ENCODE measurements at places on chromosomes 7 and 10. TPM values are rescaled to one million over a fixed set of nuclear protein-coding genes. Genes with fewer than 3 reads are reported as not detected.

GRCh38 chr7:106054156-106054910 is 57.8 kb downstream of the SYPL1 start:
- DNase-seq, result no peak

- no peak for DNase-seq
These were observed 70.1 kb downstream of the CREB3L2 start for GRCh38 chr7:137931823-137932222.

GRCh38 chr10:11167233-11167966 is 149.7 kb downstream of the CELF2 start:
- no peak for DNase-seq

DNA sequence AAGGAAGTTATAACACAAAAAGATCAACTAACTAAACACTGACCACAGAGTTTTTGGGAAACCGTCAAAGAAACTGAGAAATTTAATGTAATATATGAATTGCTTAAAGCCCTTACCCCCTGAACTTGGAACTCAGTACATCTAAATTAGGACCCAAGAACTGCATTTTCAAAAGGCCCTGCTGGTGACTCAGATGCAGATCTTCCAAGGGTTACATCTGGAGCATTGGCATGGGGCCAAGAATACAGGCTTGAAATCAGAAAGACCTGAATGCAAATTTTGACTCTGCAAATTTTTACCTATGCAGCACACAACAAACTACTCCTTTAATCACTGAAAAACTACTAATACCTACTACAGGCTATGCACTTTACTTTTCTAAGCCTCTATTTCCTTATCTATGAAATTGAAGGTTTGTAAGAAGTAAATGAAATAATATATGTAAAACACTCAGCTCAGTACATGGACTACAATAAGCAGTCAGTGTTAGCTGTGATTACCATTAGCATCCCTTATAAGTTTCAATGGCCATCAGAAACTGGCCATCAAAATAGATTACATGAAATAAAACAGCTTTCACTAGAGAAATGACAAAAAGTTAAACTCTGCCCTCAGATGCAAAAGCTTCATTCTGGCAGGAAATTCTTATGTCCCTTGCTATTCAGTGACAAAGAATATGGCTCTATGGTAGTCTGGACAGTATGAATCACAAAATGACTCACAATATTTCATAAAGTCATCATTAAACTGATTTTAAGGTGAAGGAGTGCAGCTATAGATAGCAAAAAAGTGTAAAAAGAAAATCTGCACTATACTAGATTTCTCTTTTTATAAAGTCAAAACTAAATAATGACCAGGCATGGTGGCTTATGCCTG is 43.6 kb downstream of the NSUN6 start:
- peak; percentile 41 for DNase-seq

- no peak for DNase-seq
These were observed 75.3 kb upstream of the C7orf33 start for GRCh38 chr7:148515237-148515636.

DNA sequence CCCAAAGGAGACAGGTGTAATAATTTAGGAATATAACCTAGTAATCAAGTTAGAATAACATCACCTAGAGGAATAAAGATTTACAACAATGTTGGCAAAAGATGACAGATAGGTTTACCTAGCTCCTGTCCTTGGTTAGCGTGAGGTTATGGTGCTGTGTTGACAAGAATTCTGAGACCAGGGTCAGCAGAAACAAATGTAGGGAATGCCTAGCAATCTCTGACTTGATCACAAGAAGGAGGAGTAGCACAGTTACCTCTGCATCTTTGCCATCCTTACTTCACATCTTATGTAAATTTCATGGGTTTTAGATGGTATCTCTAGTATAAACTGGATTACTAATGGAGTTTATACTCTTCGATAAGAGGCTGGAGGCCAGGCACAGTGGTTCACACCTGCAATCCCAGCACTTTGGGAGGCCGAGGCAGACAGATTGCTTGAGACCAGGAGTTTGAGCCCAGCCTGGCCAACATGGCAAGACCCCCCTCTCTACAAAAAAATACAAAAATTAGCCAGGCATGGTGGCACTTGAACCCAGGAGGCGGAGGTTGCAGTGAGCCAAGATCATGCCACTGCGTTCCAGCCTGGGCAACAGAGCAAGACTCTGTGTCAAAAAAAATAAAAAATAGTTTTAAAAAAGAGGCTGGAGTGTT is 37.1 kb downstream of the REEP3 start:
- DNase-seq, result no peak

GRCh38 chr10:72862957-72863356 is 30.6 kb upstream of the OIT3 start:
- no peak for DNase-seq

DNA sequence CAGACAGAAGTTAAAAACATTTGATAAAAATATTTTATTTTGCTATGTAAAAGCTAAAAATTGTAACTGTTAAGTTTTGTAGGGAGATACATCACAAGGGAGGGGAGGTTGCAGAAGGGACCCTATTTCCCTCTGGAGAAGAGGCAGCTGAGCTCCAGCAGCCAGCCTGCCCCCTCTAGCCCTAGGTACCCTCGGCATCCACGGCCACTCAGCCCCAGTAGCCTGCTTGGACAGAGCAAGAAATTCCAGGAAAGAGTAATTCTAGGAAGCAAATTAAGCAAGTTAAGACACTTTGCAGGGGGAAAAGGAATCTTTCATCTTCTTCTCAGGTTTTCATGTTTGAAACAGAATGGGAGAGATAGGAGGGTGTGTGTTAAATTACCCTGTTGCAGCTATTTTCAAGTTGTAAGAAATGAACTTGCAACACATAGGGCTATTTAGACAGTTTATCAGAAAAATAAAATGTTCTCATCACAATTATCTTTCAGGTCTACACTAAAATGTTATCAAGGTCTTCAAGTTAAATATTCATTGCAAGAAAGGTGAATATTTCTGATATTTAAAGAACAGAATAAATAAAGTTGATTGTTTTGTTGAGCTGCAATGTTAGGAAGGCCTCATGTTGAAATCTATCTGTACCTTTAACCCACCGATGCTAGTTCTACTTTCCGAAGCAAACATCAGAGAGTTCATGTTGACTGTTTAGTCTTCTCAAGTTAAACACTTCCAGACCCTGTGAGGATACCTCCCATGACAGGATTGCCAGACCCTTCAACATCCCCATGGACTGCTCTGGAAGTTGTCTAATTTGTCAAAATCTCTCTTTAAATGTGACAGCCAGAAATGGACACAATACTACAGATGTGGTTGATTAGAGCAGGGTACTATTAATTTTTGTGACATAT is 5.5 kb downstream of the SGCE start:
- DNase-seq, result peak; percentile 24

GRCh38 chr10:130652544-130652943 is 516.4 kb downstream of the GLRX3 start:
- no peak for DNase-seq

ZNF746 gene
- not detected for polyA plus RNA-seq

DNA sequence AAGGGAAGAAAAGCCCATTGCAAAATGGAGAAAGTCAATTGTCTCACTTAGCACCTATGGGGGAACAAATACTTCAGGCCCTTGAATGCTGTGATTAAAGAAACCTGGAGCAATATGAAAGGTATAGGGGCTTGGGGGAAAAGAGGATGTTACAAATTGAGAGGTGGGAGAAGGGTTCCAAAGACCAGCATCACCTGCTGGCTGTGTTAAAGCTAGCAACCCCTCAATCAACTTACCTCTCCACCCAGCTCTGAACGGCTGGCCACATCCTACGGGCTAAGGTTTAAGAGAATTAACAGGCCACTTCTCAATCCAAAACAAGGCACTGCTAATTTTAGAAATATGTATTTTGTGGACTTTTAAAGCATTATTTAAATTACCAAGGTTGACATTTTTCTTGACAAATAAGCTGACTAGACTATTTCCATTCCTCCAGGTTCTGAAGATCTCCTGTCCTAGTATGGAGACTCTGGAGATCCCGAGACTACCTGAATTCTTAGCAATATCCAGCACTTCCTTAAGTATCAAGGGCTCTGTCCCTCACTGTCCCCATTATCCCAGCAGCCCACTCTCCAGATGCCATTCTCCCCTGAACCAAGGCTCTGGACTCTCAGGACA is 976 bp upstream of the H2BK1 start:
- DNase-seq, result no peak

ZNF365 gene
- polyA plus RNA-seq, result 0.23 TPM

UNC5B gene
- 11.1 TPM for polyA plus RNA-seq

DNA sequence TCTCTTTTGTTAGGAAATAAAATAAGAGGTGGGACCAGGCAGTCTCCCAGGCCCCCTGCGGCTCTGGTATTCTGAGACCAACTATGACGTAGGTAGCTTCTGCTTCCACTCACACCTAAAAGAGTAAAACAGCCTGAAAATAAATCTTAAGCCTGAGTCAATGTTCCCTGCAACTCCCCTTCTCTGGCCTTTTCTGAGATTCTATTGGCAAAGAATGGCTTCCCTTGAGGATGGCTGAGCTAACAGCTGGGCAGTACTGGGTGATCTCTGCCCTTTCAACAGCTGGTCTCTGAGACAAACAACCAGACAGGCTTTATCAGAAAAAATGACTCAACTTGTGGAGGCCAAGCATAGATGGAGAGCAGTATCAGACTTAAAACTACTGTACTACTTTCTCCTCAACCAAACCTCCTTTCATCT is 58.7 kb downstream of the CREB3L2 start:
- peak; percentile 57 for DNase-seq

- no peak for DNase-seq
These were observed 148.2 kb downstream of the CELF2 start for GRCh38 chr10:11165591-11166543.

DNA sequence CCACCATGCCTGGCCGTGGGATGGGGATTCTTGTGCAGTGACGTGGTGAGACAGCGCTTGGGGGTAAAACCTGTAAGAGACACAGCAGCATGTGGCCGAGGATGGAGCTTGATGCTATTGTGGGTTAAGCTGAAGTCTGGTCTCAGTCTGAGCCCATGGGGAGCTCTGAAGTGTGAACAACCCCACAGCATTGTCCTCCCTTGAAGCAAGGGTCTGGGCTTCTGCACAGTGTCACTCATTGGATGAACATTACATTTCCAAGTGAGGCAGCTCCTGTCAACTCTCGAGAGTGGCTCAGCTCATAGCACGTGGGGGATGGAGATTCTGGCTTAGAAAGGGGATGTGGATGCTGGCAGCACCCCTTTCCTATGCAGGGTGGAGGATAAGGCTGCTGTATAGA is 32.2 kb upstream of the ZNF438 start:
- no peak for DNase-seq

DNA sequence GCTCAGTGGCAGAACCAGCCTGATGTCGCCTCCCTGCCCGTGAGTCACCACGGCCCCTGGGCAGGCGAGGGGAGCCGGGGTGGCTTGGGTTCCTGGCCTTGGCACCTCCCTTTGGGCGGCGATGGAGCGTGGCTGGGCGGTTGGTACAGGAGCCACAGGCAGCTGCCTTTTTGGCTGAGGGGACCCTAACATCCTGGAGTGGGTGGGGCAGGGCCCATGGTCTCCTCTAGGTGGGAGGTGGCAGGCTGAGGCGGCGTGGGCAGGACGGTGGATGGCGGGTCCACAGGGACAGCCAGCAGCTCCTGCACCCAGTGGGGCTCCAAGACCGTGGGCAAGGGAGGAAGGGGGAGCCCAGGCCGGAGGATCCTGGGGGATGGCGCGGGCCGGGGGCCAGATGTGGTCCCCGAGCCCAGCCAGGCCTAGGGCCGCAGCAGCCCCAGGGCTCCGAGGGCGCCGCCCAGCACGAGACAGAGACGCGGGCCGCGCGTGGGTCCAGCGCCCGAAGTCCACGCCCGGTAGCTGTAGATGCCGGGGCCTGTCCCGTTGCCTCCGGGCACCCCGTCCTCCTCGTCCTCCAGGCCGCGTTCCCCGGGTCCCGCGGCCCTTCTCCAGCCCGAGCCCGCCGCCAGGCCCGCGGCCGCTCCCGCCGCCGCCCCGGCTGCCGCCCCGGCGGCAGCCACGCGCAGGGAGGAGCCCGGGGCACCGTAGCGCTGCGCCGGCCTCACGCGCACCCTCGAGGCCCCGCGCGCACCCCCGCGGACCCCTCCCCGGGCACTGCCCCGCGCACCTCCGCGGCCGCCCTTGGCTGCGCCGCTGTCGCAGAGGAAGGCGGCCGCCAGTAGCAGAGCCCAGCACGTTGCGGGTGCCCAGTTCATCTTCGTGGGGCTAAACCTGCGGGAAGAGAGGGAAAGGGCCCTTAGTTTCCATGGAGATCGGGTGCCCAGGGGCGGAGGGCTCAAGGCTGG is 1.3 kb downstream of the SPRN start:
- DNase-seq, result no peak

DNA sequence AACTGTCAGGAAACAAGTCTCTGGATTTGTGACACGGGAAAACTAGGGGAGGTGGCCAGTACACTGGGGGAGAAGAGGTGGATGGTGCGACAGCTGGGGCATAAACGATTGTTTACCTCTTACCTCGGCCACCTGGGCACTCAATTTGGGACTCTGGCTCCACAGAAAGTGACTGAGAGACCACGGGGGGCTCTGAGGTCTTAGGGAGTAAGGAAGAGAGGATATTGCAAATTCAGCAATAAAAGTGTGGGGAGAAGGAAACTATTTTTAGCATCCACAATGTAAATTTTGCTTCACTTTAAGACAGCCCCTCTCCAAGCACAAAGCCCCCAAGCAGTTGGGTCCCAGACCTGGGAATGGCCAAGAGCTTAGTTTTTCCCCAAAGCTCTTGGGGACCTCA is 440.5 kb downstream of the GRID1 start:
- DNase-seq, result no peak

GRCh38 chr10:103542764-103543616 is 49.5 kb downstream of the NEURL1 start:
- DNase-seq, result peak; percentile 36

R3HCC1L gene
- polyA plus RNA-seq, result 15.0 TPM

GRCh38 chr10:4373612-4374011 is 452.4 kb upstream of the AKR1E2 start:
- no peak for DNase-seq

FAM131B gene
- 2.0 TPM for polyA plus RNA-seq

- no peak for DNase-seq
These were observed 18.1 kb downstream of the IL2RA start for GRCh38 chr10:6044060-6044459.

KIF11 gene
- polyA plus RNA-seq, result 13.7 TPM

- DNase-seq, result no peak
These were observed 58.7 kb downstream of the CABCOCO1 start for GRCh38 chr10:61721431-61721830.

- DNase-seq, result peak; percentile 9
These were observed 40.3 kb downstream of the COL17A1 start for GRCh38 chr10:104045151-104046089.

- DNase-seq, result no peak
These were observed 97.9 kb downstream of the RTKN2 start for GRCh38 chr10:62170732-62171131.

GRCh38 chr7:12685550-12685949 is 1.9 kb upstream of the ARL4A start:
- no peak for DNase-seq

GRCh38 chr7:98982686-98983085 is 104.4 kb downstream of the TRRAP start:
- DNase-seq, result no peak

TMEM176B gene
- polyA plus RNA-seq, result 16.0 TPM

TMEM196 gene
- polyA plus RNA-seq, result not detected

GRCh38 chr10:126262233-126262838 is 125.9 kb downstream of the ADAM12 start:
- peak; percentile 37 for DNase-seq

- no peak for DNase-seq
These were observed 73.4 kb upstream of the NAMPT start for GRCh38 chr7:106358103-106358663.

DNAAF5 gene
- not detected for polyA plus RNA-seq

GRCh38 chr7:23343806-23344475 is 44.8 kb downstream of the MALSU1 start:
- DNase-seq, result no peak

Measured in muscle of arm (tissue), 14 donors.